ENCODE measurements at places on chromosomes 2 and 18.

DNA sequence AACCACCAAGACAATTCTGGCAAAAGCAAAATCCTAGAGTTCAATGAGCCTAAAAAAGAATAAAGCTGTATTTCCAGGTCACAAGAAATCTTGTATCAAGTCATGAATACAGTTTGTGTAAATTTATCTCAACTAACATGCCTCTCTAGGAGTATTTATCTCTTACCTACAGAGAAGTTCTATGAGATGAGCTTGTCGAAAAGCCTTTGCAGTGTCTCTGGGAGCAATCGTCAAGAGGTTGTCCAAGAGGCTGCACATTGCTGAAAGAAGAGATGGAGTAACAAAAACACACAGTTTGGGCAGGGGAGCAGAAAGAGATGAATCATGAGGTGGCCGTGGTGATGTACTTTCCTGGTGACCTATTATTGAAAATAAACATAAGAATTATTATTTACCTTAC lies 112.0 kb upstream of the CD226 start:
- no peak for DNase-seq

GRCh38 chr2:224957540-224958461 lies 84.5 kb downstream of the DOCK10 start:
- no peak for DNase-seq

GRCh38 chr2:56199492-56199891 lies 15.7 kb downstream of the CCDC85A start:
- peak; percentile 64 for DNase-seq

DNA sequence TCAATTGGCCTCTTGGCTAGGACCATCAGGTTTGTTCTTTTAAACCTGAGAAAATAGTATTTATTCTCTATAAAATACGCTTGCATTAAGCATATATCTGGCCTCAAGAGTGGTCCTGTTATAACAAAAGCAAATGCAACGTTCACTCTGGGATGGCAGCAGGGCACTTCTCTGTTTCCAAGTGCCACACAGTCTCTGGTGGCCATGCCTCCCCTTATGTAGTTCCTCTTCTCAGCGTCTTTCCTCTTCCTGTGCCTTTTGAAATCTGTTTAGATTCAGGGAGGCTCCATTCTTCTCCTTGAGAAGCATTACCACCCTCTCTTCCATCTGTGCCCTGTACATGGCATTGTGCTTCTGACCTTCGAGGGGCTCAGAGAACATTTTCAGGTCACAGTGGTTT lies 51.9 kb downstream of the TSHZ1 start:
- no peak for DNase-seq

- no peak for DNase-seq
Observed at GRCh38 chr2:128311216-128311754, 7.4 kb downstream of the HS6ST1 start.

DNA sequence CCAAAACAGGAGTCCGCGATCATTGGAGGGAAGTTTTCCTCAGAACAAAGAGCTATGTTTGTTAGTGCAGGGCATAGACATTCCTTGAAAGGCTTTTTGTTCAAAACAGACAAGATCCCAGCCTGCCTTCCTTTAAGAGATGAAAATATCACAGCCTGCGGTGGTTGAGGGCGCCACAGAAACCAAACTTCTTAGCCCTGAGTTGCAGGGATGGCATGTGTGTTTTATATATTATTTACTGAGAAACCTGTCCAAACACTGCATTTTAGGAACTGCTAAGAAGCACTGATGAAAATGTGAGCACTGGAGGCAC lies 57.5 kb upstream of the TMEM178A start:
- no peak for DNase-seq

DNA sequence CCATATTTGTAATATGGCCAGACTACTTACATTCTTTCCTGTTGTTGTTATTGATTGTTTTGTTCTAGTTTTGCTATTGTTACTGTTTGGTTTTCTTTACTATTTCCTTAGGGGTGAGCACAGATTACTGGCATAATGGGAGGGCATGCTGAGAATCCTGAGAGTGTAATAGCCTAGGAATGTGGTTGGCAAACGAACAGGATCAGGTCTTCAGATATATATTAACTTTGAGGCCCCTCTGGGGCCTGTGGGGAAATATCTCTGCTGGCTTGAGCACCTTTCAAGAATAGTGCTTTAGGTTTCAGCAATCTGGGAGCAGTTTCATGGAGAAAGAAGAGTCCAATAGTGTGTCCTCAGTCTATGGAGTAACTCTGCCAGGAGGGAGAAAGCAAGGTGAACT lies 144.4 kb downstream of the THSD7B start:
- DNase-seq, result peak; percentile 4

DNA sequence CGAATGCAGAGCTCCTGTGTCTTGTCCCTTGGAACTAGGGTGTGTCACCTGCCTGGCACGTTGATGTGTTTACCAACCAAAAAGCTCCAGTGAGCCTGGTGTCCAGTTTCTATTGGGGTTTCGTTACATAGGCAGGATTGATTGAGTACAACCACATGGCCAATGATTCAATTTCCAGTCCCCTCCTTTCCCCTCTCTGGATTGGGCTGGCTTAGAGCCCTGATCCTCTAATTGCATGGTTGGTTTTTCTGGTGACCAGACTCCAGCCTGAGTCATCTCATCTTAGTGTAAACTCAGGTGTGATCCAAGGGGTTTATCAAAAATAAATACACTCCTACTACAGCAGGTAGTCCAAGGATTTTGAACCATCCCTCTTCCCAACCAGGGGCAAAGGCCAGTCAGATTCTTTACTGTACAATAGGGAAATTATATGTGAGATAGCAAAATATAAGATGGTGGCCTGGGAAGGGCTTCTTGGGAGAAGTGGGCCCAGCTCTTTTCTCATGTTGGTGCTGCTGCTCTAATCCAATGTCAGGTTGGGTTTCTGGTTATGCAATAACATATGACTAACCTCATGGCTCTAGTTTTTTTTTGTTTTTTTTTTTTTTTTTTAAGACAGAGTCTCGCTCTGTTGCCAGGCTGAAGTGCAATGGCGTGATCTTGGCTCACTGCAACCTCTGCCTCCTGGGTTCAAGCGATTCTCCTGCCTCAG lies 64.7 kb upstream of the MGAT5 start:
- DNase-seq, result no peak

DNA sequence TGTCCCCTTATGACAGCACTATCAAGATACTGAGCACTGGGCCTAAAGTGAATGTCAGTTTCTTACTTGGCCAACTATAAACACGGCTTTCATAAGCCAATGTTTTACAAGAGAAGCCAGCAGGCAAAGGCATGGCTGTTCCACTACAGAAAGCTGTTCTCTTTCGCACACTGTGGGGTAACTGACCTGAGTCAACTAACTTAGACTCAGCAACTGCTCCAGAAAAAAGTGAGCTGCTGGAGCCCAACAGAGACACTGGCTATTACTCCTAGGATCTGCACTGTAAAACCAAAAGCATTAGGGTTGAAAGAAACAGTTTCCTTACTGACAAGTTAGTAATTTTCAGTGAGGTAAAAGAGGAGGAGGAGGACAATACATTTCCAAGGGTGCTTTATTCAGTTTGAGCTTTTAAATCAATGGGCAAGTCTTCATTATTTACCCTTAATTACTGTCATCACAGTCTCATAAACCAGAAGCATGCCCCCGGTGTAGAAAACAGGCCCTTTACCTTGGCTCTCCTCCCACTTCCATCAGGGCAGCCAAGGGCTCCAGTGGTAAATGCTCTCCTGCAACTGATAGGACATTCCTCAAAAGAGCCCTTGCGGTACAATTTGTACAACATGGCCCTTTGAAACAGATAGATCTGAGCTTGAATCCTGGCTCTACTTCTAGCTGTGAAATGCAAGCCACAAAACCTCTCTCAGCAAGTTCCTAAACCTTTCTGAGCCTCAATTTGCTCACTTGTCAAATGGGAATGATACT lies 275.7 kb downstream of the PDE11A start:
- no peak for DNase-seq

Measured in HS-27A (cell line).